Fibroblast of skin of right quadriceps (primary cell): ENCODE measurements at places on chromosomes 6 and 20.

GRCh38 chr20:24027229-24027628, 38.6 kb upstream of the GGTLC1 start:
- peak; percentile 3 for DNase-seq

DNA sequence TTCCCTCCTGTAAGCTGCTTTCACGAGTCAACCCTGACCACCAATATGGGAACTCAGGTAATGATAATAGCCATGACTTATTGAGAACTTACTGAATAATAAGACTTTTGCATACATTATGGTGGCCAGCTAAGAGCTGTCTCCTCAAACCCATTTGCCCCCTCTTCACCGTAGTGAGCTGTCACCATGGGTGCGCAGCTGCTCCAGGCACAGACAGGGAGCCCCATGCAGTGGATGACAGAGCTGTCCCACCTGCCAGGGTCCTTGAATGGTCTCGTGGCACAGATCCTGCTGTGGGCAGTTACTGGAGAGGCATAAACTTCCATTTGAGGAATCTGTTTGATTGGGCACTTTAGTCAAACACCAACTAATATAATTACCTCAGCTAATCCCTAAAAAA, 1.9 kb downstream of the SLC22A16 start:
- DNase-seq: no peak

GRCh38 chr6:152356662-152357061, 280.5 kb downstream of the SYNE1 start:
- DNase-seq: peak; percentile 17

GRCh38 chr6:119609865-119610264, 260.3 kb upstream of the MAN1A1 start:
- DNase-seq: no peak

DNA sequence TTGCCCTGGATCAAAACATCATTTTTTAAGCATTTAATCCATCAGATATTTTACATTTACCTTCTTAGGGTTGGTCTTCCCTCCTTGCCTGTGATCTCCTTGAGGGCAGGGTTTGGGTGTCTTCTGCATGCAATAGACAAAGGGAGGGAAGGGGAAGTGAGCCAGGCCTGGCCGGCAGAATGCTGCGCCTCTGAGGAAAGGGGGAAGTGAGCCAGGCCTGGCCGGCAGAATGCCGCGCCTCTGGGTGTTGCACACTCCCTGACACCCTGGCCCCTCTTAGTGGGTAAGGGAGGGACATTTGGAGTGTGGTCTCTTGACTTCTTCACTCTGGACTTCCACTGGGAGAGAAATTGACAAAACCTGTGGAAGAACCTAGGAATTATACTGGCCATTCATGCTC, 12.4 kb downstream of the PSMF1 start:
- DNase-seq: no peak
